ENCODE measurements at places on chromosomes 1 and 21.

GRCh38 chr1:154978360-154978759 is 3.9 kb downstream of the CKS1B start:
- DNase-seq: no peak

DNA sequence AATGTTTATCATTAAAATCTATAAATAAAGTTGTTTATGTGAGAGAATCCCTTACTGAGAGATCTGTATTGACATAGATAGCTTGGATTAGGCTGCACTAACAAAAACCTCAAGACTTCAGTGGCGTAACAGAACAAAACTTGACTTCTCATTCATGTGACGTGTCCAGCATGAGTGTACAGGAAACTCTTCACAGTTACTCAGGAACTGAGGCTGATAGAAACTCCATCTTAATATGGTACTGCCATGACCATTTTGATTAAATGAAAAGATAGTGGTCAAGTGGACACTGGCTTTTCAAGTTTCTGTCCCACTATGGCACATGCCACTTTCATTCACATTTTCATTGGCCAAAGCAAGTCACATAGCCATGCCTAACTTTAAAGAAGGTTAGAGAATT is 3.7 kb downstream of the ST3GAL3 start:
- DNase-seq: no peak

- no peak for DNase-seq
These were observed 678.6 kb downstream of the PTPRU start for GRCh38 chr1:29914936-29915335.

- no peak for DNase-seq
These were observed 10.0 kb upstream of the OTUD3 start for GRCh38 chr1:19872190-19872589.

GRCh38 chr1:86695400-86695799 is 9.0 kb upstream of the SH3GLB1 start:
- no peak for DNase-seq

- DNase-seq: no peak
These were observed 10.3 kb upstream of the C1orf198 start for GRCh38 chr1:230878591-230878990.

DNA sequence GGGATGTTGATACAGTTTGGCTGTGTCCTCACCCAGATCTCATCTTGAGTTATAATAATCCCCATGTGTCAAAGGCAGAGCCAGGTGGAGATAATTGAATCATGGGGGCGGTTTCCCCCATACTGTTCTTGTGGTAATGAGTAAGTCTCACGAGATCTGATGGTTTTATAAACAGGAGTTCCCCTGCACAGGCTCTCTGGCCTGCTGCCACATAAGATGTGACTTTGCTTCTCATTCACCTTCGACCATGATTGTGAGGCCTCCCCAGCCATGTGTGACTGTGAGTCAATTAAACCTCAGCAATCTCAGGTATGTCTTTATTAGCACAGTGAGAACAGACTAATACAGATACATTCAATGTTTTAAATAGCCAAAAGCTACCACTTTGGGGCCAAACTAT is 41.1 kb downstream of the SLC35F3 start:
- DNase-seq: no peak

DNA sequence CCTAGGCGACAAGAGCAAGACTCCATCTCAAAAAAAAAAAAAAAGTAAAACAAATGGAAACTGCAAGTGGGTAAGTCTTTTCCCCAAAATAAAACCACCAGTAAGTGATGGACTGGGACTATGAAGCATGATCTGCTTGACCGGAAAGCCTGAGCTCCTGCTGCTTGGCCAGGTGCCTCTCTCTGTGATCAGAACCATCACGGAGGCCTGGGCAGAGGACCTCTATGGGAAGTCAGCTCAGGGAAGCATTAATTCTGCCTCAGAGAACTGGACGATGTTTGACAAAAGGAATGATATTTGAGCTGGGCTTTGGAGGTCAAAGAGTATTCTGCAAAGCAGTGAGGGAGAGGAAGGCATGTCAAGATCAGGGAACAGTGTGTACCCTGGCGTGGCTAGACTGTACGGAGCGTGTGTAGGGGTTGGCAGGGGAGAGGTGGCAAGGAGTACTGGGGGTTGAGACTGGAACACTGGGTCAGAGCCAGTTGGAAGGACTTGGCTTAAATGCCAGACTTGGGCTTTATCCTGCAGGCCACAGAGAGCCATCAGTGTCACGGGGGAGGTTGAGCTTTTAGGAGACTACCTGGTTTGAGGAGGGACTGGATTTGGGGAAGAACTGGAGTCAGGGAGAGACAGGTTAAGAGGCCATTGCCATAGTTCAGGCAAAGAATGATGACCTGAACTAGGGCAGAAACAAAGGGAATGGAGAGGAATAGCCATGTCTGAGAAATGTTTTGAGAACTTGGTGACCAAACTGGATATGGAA is 16.4 kb downstream of the ATP1A2 start:
- DNase-seq: peak; percentile 68

- DNase-seq: no peak
These were observed 9.8 kb upstream of the SLC30A1 start for GRCh38 chr1:211588711-211589110.

GRCh38 chr1:42957880-42958487 is 684 bp downstream of the SLC2A1 start:
- peak; percentile 69 for DNase-seq

Measured in Right ventricle myocardium superior (tissue), 1 donor.